HFF-Myc (cell line): ENCODE measurements at places on chromosomes 3 and 15.

DNA sequence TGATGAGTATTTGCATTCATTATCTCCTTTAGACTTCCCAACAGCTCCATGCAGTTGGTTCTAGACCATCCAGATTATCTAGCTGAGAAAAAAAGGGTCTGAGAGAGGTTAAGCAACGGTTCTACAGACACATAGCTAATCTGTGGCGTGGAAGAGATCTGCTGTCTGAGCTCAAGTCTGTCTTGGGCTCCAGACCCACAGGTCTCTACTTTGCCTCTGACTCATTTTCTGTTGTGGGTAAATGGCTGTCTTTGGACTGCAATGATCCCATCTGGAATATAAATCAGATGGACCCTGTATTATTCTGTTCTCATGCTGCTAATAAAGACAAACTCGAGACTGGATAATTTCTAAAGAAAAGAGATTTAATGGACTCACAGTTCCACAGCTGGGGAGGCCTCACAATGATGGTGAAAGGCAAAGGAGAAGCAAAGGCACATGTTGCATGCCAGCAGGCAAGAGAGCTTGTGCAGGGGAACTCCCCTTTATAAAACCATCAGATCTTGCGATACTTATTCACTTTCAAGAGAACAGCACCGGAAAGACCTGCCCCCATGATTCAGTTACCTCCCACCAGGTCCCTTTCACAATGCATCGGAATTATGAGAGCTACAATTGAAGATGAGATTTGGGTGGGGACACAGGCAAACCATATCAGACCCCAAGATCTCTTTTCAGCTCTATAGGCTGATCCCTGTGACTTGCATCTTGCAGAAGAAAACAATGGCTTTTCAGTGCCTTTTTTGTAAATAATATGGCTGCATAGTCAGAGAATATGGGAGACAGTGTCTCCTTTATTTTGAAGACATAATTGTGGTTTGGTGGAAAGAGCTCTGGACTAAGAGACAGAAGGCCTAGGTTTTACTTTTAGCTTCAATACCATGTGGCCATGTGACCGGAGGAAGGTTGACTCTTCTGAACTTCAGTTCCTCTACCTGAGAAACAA lies 24.7 kb downstream of the CEMIP start:
- DNase-seq, result no peak

DNA sequence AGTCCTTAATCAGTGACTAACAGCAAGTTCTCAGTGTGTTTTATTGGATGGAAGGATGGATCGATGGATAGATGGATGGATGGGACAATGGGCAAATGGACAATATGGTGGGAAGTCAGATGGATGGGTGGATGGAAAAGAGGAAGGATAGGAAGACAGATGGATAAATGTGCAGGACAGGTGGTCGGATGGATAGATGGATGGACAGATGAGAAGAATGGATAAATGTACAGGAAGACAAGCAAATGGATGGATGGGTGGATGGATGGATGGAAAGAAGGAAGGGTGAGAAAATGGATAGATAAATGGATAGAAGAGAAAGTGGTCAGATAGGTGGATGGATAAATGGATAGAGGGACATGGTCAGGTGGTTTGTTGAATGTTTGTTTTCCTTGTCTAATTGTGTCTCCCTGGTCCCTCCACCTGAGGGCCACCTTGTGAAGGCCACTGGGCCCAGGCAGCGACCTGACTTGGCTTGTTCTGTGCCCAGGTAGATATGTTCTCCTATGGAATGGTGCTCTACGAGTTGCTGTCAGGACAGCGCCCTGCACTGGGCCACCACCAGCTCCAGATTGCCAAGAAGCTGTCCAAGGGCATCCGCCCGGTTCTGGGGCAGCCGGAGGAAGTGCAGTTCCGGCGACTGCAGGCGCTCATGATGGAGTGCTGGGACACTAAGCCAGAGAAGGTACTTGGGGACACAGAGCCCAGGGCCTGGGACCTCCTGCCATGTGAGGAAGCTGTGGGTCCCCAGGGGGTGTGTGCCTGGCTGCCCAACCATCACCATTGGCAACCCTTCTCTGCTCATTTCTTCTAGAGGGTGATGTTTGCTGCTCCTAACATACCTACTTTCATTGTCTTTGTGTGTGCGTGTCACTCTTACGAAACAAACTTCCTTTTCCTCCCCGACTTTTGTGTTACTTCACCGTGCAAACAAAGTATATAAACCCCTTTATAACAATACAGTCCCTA lies 137.5 kb downstream of the LRRK1 start:
- DNase-seq, result no peak

DNA sequence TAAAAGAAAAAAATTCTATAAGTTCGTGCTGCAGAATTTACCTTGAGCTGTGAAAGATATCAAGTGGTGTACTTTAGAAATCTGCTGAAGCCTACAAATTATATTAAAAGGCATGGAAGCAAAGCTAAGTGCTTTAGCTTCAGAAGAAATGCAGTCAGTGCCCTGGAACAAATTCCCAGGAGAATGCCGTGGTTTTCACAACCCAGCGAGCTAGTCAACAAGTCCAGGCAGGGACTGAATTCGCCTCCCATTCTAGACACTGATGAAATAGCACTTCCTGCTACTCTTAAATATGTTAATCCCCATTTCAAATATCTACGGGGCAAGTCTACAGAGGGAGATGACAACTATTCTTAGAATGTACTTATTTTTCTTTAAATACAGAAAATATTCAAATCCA lies 326.4 kb upstream of the IGF1R start:
- no peak for DNase-seq

GRCh38 chr15:61753018-61753710 lies 307.1 kb downstream of the VPS13C start:
- DNase-seq, result no peak

DNA sequence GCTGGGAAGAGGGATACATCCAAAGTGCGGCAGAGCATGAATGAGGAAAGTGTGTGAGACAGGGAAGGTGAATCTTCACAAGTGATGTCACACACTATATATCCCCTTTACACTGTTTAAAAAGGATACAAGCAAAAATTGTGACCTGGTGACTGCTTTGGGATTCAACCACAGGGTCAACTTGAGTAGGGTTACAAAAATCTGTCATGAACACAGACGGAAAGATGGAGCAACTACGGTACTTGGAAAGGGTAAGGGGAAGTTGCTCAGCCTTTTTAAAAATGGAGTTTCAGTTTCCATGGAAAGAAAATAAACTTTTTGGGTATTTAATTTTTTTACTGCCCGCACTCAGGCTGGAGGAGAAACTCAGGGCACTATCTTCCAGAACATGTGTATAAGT lies 60.3 kb downstream of the B3GNT5 start:
- DNase-seq, result no peak

DNA sequence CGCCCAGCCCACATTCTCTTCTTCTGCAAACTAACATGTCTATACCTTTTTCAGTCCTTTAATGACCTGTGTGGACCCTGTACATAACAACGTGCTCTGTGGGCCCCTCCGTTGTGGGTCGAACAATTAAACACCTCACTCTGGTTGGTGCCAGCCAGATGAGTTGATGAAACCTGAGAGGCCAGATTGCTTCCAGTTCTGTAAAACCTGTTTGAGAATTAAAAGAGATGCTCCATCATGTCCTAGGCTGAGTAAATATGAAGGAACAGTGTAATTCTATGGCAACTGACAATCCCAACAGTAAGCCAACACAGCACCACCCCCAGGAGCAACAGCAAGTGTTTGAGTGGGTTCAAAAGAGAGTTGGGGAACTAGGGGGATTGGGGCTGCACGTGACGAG lies 5.7 kb upstream of the THBS1 start:
- no peak for DNase-seq

DNA sequence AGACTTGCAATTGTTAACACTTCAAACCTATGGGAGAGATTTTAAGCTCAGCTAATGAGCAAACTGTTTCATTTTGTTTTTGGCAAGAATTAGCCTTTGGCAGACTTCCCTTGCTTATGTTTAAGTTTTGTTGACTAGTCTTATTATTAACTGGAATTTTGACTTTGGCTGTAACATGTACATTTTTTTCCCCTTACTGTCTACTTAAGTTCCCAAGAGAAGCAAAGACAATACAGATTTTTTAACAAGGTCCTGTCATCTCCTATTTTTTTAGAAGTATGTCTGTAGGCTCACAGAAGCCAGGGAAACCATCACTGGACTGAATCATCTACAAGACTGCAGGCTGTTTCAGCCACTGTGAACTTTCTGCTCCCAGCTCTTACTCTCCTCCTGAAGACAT lies 74.3 kb downstream of the DGKG start:
- DNase-seq, result no peak

- DNase-seq, result no peak
These were observed 49.0 kb downstream of the CLDN11 start for GRCh38 chr3:170467571-170468147.

GRCh38 chr15:99477791-99478471 lies 87.9 kb upstream of the MEF2A start:
- DNase-seq, result no peak

- DNase-seq, result no peak
These were observed 65.3 kb downstream of the MEIS2 start for GRCh38 chr15:37034835-37035748.

GRCh38 chr3:133408366-133408765 lies 8.5 kb downstream of the BFSP2 start:
- no peak for DNase-seq

DNA sequence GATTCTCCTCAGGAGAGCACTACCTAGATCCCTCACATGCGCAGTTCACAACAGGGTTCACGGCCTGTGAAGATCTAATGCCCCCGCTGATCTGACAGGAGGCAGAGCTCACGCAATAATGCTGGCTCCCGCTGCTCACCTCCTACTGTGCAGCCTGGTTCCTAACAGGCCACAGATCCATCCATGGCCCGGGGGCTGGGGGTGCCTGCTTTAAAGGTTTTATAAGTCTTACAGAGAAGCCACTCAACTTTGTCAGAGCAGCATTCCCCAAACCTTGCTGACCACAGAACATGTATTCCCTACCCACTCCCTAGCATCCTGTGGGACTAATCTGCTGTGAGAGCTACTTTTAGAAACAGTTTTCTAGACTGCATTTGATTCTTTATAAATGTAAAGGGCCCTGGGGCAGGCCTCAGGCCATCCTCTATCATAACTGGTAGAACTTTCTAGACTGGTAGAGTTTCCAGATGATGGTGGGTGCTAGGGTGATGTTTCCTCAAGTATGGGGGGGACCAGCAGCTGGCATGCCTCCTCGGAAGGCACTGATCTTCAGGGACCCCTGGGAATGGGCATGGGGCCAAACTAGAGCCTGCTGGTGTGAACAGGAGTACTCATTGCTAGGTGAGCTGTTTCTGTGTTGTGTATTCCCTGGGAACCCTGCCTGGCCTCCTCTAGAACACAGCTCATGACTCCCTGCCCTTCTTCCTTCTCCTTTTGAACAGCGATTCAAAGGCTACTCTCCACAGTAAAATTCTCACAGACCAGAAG lies 25.7 kb upstream of the RAD18 start:
- no peak for DNase-seq

- DNase-seq, result peak; percentile 66
These were observed 39.7 kb downstream of the GLDN start for GRCh38 chr15:51380999-51381806.

- no peak for DNase-seq
These were observed 292.5 kb upstream of the SATB1 start for GRCh38 chr3:18717598-18717997.
